IPS DF 6.9 (cell line): ENCODE measurements at places on chromosomes 1 and 21.

- DNase-seq, result no peak
Measured at GRCh38 chr1:234957330-234958065, 171.1 kb downstream of the TOMM20 start.

GRCh38 chr1:15180189-15180588, 26.6 kb downstream of the TMEM51 start:
- no peak for DNase-seq

DNA sequence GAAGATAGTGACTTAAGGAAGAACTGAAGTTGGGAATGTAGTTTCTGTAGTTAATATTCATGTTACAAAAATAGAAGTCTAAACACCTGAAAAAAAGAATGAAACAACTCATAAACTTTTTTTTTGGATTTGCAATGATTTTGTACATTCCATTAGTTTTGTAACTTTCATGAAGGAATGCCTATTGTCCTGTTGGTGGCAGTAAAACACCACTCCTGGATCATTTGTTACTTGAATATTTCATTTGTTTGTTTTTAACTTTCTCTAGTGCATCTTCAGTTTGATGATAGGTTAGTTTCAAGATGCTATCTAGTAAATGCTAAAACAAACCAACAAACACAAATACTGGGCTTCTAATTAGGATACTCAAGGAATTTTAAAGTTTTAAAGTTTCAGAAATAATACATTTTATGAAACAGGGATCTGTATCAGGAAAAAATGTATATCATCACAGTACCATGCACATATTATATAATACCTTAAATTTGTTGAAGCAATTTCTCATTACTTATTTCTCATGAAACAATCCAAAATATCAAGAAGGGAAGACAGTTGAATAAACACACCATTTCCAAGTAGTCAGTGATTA, 229.7 kb upstream of the CACYBP start:
- peak; percentile 13 for DNase-seq

DNA sequence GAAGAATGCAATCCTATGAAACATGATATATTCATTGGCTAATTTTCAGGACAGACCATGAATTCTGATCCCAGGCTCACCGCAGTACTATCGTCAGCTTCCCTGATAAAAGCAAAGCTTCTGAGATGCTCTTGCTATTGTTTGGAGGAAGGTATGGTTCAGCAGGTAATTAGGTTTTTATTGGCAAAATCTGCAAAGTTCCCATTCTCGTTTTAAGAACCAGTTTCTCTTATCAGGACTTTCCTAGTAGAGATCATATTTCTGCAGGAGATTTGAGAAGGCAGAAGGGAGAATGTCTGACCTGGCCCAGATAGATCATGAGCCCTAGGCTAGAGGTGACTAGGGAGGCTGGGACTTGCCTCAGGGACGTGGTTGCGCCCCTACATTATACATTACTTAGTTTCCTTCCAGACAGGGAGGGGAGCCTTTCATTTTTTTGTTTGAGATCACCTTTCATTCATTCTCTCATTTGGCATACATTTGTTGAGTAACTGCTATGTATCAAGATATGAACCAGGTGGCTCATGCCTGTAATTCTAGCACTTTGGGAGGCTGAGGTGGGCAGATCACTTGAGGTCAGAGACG, 108.8 kb downstream of the NRIP1 start:
- no peak for DNase-seq

DNA sequence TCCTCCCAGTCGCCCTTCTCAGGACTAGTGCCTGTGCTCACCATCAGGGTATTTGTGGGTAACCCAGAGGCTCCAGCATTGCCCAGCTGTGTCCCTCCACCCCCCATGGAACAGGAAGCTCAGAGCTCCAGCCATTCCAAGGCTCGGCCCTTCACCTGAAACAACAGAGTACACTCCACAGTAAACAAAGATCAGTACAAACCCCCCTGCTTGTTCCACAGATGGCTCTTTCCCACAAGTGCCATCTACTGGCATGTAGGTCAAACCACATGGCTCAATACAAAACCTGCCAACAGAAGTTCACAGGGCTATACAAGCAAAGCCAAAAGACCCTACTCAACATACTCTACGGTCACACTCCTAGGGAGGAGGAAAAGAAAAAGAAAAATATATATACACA, 258.7 kb downstream of the AGBL4 start:
- DNase-seq, result no peak

GRCh38 chr21:42806509-42807140, 72.7 kb downstream of the WDR4 start:
- DNase-seq, result no peak

GRCh38 chr1:214310010-214310409, 29.1 kb downstream of the SMYD2 start:
- no peak for DNase-seq

- DNase-seq, result peak; percentile 50
Measured at GRCh38 chr1:119582801-119583200, 65.3 kb downstream of the ZNF697 start.
